ENCODE measurements at places on chromosomes 13 and 19.

DNA sequence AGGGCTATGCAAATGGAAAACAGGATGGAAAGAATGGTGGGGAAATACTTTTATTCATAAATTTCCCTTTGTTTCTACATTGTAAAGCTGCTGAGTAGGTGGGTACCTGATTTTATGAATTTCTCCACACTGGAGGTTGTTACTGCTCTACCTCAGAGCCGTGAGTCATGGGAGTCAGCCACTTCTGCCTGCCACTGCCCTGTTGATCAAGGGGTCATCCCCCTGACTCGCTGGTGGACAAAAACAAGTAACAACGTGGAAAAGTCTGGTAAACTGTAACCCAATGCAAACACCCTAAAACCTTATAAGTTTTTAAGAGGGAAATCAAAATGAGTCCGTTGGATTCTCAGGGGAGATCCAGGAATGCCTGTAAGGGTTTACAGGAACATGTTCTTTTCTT, 329.5 kb downstream of the ATP8A2 start:
- no peak for DNase-seq
- H3K36me3 ChIP-seq, result no peaks in the 10 kb centered on the region
- no peaks in the 10 kb centered on the region for H3K4me1 ChIP-seq
- H3K4me3 ChIP-seq, result no peak overlapping the region

- DNase-seq, result peak; percentile 64
- no peak within 1 kb of the TSS for H3K4me3 ChIP-seq
- no peak within 1 kb of the TSS for H3K27ac ChIP-seq
- H3K4me1 ChIP-seq, result no peaks in the 10 kb centered on the region
Measured at GRCh38 chr19:15479391-15480345, at the start of gene PGLYRP2. TSS of gene PGLYRP2 (minus strand) at chr19:15479501. CDS start at chr19:15479371, 130 bp downstream.

GRCh38 chr13:75766636-75767035, 130.5 kb downstream of the LMO7 start:
- H3K36me3 ChIP-seq, result no peaks in the 10 kb centered on the region
- H3K27ac ChIP-seq, result no peak overlapping the region
- H3K4me3 ChIP-seq, result no peak overlapping the region
- H3K27me3 ChIP-seq, result no peaks in the 10 kb centered on the region
- DNase-seq, result no peak

GRCh38 chr13:74066937-74067336, 67.3 kb downstream of the KLF12 start:
- H3K4me1 ChIP-seq, result no peaks in the 10 kb centered on the region
- no peaks in the 10 kb centered on the region for H3K27me3 ChIP-seq
- no peak overlapping the region for H3K27ac ChIP-seq
- no peaks in the 10 kb centered on the region for H3K36me3 ChIP-seq
- H3K4me3 ChIP-seq, result no peak overlapping the region

DNA sequence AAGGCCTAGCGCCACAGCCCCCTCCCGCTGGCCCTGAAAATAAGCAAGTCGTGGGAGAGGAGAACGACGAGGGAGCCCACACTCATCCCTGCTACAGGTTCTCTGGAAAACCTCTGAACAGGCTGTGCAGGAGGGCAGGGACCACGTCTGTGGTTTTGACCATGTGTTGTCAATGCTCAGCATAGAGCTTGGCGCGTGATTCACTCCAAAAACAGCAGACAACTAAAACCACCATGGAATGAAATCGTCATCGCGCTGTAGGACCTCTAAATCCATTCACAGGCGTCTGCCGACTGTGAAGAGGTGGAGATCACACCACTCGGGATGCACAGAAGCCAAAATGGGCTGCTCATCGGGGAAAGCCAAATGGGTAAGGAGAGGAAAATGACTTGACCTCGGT, 121.3 kb downstream of the COL4A1 start:
- H3K4me1 ChIP-seq, result no peaks in the 10 kb centered on the region
- no peak for DNase-seq
- no peak overlapping the region for H3K4me3 ChIP-seq

GRCh38 chr13:30737511-30738337, 2.4 kb downstream of the ALOX5AP start:
- H3K4me1 ChIP-seq, result peaks cover under 1% of the 10 kb centered on the region
- no peak for DNase-seq
- peak overlapping the region; percentile 31 for H3K27ac ChIP-seq
- no peaks in the 10 kb centered on the region for H3K27me3 ChIP-seq
- no peaks in the 10 kb centered on the region for H3K36me3 ChIP-seq

DNA sequence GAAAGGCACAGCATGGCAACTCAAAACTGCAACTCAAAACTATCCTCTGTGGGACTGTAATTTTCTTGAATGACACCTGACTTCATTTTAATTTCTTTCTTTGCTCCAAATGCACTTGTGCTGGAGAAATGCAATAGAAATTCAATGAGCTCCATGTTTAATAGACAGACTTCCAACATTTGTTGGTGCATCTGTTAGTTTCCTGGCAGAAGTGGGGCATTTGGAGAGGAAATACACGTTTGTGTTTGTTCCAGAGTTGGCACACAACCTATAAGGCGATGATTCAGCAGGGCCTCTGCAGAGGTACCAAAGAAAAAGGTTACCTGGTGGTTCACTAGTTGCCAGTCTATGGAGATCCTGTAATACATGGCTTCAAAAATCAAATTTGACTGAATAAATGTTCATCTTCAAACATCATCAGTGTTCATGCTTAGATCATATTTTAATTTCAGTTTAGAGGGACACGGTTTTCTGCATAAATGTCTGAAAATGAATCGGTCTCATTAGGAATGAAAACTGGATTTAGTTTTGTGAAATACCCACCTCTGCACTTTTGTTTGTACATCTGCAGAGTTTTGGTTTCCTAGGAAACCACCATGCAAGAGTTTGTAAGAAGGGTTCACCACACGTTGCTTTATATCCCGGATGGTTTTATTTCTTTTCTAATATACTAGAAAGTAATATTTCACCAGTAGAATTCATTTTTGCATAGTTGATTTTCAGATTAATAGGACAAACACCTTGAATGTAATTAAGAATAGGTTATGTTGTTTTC, 21.8 kb upstream of the OBI1 start:
- H3K27ac ChIP-seq, result no peak overlapping the region
- no peaks in the 10 kb centered on the region for H3K4me1 ChIP-seq
- no peak overlapping the region for H3K4me3 ChIP-seq
- no peaks in the 10 kb centered on the region for H3K36me3 ChIP-seq
